ENCODE measurements at places on chromosomes 13 and 19.

DNA sequence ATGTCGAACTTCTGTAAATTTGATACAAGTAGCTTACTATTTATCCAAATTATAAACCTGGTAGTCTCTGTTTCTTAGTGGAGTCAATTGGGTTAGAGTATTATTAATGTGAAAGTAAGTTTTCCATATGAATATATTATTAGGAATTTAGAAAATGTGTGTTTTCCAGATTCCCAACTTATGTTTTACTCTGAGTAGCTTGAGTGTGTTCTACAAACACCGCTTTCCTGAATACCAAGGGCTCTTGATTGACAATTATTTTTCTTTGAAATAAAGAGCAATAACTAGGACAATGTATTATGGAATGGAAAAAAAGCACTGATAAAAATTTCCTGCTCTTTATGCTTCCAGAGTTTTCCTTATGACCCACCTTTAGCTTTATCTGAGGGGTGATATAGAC, 233.6 kb downstream of the POSTN start:
- DNase-seq: no peak

- no peak for DNase-seq
These were observed 1737.2 kb upstream of the MIR17HG start for GRCh38 chr13:89610331-89610730.

GRCh38 chr19:10329555-10329954, 3.8 kb downstream of the RAVER1 start:
- no peak for DNase-seq

GRCh38 chr13:24076109-24076508, 84.4 kb upstream of the SPATA13 start:
- no peak for DNase-seq

DNA sequence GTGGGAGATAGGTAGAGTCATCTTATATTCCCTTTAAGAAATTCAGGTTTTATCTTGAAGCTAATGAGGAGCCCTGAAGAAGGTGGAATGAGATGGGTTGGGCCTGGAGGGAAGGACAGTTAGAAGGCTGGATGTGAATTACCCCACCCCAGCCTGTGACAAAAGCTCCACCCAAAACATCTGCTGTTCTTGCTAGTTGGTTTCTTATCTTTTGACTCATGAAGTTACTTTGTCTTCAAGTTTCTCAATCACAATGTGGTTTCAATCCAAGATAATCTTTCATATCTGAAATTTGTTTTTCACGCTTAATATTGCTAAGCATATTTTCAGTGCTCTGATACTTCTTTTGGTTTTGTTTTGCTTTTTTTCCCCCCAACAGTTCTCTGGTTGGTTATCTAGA, 38.3 kb upstream of the HMGB1 start:
- no peak for DNase-seq
